Spleen (tissue), 13 donors: ENCODE measurements at places on chromosomes 2 and 18. TPM values are rescaled to one million over a fixed set of nuclear protein-coding genes. Genes with fewer than 3 reads are reported as not detected.

The SCG2 gene
- 0.13 TPM for polyA plus RNA-seq

The MLPH gene
- polyA plus RNA-seq: 0.26 TPM

The SLC8A1 gene
- 0.77 TPM for polyA plus RNA-seq

The TMEFF2 gene
- polyA plus RNA-seq: not detected

The ABCG8 gene
- polyA plus RNA-seq: 0.03 TPM

The RNF144A gene
- 12.5 TPM for polyA plus RNA-seq

- no peak for DNase-seq
These were observed 107.2 kb upstream of the CDH2 start for GRCh38 chr18:28284132-28284531.

GRCh38 chr2:85213404-85213803 lies 80.2 kb downstream of the TCF7L1 start:
- DNase-seq: no peak

GRCh38 chr2:183162362-183162761 lies 38.1 kb downstream of the NUP35 start:
- DNase-seq: no peak

- DNase-seq: peak; percentile 56
These were observed 19.1 kb downstream of the LBH start for GRCh38 chr2:30250421-30250820.

DNA sequence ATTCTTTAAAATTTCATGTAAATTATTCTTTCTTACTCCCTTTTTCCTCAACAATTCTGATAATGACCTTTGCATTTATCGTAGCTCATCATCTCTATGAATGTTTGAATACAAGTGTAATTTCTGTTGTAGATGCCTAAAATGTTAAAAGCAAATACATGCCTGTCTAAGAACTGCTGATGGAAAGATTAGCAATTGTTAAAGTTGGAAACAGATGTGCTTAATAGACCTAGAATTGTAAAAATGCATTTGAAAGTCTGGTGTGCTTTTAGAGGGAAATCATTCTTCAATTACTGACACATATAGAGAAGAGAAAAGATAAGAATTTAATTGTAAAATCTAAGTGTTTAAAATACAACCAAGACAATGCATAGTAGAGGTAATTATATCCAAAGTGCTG lies 50.4 kb downstream of the CCDC102B start:
- DNase-seq: no peak
